Fibroblast of upper back skin (primary cell): ENCODE measurements at places on chromosomes 4 and X.

DNA sequence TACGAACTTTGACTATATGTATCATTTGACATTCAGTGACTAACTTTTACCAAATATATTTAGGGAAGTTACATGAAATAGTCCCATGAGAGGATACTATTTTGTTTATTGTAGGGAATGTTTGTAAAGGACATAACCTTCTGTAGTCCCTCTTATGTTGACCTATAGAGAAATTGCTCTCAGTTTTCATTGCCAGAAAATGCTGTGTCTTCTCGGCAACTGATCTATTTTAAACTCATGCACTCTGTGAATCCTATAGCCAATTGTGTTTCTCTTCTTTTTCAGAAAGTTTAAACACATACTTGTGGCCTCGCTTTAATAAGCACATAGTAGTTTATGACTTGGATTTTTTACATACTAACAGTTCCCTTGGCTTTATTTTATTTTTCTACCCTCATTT, 38.2 kb downstream of the DMP1 start:
- no peak for DNase-seq

DNA sequence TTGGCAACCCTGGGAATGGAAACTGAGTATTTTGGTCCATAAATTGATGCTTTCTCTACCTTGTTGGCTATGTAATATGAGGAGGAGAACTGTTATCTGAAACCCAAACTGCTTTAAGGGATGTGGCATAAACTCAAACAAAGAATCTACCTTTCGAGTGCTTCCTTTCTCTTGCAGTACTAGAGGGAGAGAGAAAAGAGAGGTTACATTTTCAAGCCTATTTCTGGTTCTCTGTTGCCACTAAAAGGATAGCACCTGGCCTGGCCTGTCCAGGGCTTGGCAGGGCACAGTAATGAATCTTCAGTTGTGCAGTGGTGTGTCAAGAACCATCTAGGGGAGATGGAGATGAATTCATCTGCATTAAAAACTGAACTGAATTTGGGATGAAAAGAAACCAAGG, 308.6 kb downstream of the PTTG2 start:
- no peak for DNase-seq

GRCh38 chr4:115596265-115597001, 483.0 kb upstream of the NDST4 start:
- DNase-seq, result no peak

DNA sequence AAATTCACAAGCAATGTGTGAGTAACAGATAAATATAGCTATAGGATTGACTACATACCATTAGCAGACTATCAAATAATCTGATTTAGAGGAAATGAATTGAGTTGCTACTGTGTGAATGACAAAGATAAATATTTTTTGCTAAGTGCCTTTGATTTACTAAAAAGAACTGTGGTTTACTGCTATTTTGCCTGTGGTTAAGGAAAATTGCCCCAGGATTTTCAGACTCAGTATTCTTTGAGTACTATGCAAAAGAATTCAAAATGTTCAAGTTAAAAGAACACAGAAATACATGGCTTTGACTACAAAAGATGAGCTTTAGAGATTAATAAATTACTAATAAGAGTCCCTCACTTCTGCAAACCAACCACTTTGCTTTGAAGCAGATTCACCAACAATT, 853.8 kb downstream of the ADGRL3 start:
- DNase-seq, result peak; percentile 16

GRCh38 chrX:82816562-82816961, 691.5 kb upstream of the POU3F4 start:
- no peak for DNase-seq
